ENCODE measurements at places on chromosomes 1 and 21. TPM values are rescaled to one million over a fixed set of nuclear protein-coding genes. Genes with fewer than 3 reads are reported as not detected.

Gene CSF3R
- total RNA-seq: not detected

Gene NOC2L
- total RNA-seq: 102 TPM

Gene LAMTOR5
- 155 TPM for total RNA-seq

Gene CHIA
- total RNA-seq: not detected

Gene KLF17
- total RNA-seq: not detected

Gene OR2L8
- not detected for total RNA-seq

Gene DNASE2B
- 0.18 TPM for total RNA-seq

Gene CYP4A11
- total RNA-seq: not detected

Gene TSPEAR
- not detected for total RNA-seq

Gene RRP1B
- 23.9 TPM for total RNA-seq

Gene SH2D5
- 1.7 TPM for total RNA-seq

Gene NCAM2
- total RNA-seq: 1.2 TPM

Gene LIPI
- not detected for total RNA-seq

Gene OLFML3
- total RNA-seq: 153 TPM

Gene CD5L
- not detected for total RNA-seq

Gene DDX20
- 16.8 TPM for total RNA-seq

Gene THEM5
- not detected for total RNA-seq

Gene DEDD
- total RNA-seq: 31.9 TPM

Gene DAB1
- not detected for total RNA-seq

Gene KRTAP6-1
- total RNA-seq: not detected

Gene GREM2
- not detected for total RNA-seq

Gene SELP
- total RNA-seq: not detected

Gene LRRC53
- total RNA-seq: not detected

Gene LAMTOR2
- total RNA-seq: 78.7 TPM

Gene TMPRSS15
- not detected for total RNA-seq

Gene SPATA17
- total RNA-seq: 0.18 TPM

Gene BEND5
- not detected for total RNA-seq

Gene LCE2B
- not detected for total RNA-seq

Gene GBP6
- total RNA-seq: not detected

Gene PTGFRN
- total RNA-seq: 5.8 TPM

Gene HTR1D
- not detected for total RNA-seq

Gene ELF3
- total RNA-seq: not detected

Gene FCMR
- not detected for total RNA-seq

Gene AMIGO1
- 0.89 TPM for total RNA-seq

Gene UBQLN4
- total RNA-seq: 19.3 TPM

Gene PERM1
- not detected for total RNA-seq

Gene GJA8
- not detected for total RNA-seq

Gene CASZ1
- not detected for total RNA-seq

Gene AUNIP
- total RNA-seq: 1.6 TPM

Gene LRRC8C
- total RNA-seq: 7.5 TPM

Gene TMEM61
- not detected for total RNA-seq

Gene RYR2
- total RNA-seq: not detected

Gene CD53
- total RNA-seq: not detected

Gene AVPR1B
- not detected for total RNA-seq

Gene DCAF8
- total RNA-seq: 45.9 TPM

Gene VASH2
- total RNA-seq: under 0.01 TPM

Gene PRAMEF15
- not detected for total RNA-seq

Gene IARS2
- total RNA-seq: 92.3 TPM
